ENCODE measurements at places on chromosomes 12 and 14.
A peak's percentile ranks its signal among the peaks of the same experiment; 100 is the strongest.

- no peak for DNase-seq
Measured at GRCh38 chr14:71741241-71741640, 191.0 kb upstream of the RGS6 start.

DNA sequence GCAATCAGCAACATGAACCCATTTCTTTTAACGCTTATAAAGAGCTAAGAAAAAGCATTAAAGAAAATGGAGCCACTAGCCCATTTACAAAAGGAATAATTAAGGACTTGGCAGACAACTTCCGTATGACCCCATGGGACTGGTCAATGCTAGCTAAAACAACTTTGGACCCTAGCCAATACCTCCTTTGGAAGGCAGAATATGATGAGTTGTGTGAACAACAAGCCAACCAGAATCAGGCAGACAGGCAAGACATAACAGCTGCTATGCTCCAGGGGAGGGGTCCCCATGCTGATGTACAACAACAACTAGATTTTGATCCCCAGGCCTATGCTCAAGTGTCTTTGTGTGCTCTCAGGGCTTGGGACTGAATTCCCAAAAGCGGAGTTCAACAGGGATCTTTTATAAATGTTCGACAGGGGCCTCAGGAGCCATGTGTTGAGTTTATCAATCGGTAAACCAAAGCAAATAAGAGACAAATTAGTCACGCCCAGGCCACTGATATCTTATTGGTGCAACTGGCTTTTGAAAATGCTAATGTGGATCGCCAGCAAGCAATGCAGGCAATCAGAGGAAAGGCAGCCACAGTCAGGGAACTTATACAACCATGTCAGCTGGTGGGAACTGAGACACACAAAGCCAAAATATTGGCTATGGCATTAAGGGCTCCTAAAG is 254.4 kb upstream of the DIO2 start:
- DNase-seq, result no peak

DNA sequence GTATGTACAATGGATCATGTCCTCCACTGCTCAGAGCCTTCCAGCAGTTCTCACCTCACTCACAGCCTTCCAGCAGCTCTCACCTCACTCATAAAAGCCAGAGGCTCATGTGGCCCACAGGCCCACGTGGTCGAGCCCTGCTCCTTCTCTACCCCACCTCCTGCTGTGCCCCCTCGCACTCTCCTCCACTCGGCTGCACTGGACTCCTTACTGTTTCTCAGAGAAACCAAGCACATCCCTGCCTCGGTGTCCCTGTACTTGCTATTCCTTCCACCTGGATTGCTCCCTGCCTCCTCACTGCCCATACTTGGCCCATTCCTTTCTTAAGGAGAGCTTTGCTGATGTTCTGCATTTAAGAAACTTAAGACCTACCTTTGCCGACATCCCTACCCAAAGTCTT is 219.7 kb downstream of the ZFP36L1 start:
- no peak for DNase-seq

GRCh38 chr14:36974985-36975384 is 197.4 kb downstream of the SLC25A21 start:
- no peak for DNase-seq

- no peak for DNase-seq
Measured at GRCh38 chr12:114681116-114681871, 2.7 kb downstream of the TBX3 start.

DNA sequence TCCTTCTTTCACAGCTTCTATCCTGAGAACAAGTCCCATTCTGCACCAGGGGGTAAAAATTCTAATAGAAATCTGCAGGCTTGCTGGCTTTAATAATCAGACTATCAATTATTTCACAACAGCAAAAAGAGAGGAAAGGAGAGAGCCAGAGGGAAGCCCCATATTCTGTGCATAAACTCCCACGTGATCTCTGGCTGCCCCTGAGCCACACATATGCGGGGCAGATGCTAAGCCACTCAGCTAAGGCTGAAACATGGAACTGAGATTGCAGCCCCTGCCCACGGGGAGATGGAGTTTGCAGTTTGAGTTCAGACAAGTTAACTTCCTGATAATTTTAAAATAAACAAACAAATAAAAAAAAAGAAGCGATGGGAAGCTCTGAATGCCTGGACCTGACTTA is 254.4 kb upstream of the CCDC196 start:
- no peak for DNase-seq

DNA sequence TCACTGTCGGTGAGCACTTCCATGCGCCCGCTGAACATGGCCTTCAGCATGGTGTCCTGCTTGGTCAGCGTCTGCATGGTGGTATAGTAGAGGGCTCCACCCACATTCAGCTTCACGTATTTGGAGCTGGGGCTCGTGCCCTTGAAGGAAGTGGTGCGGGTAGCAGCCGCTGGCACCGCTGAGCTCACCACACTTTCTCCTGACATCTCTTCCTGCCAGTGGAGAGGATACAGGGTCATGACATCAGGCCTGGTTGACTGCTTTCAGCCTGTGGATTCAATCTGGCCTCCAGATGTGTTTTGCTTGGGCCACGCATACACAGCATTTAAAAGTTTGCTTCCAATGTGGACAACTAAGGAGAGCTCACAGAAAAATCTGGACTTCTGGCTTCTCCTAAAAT is 7.6 kb downstream of the KCTD10 start:
- DNase-seq, result no peak

DNA sequence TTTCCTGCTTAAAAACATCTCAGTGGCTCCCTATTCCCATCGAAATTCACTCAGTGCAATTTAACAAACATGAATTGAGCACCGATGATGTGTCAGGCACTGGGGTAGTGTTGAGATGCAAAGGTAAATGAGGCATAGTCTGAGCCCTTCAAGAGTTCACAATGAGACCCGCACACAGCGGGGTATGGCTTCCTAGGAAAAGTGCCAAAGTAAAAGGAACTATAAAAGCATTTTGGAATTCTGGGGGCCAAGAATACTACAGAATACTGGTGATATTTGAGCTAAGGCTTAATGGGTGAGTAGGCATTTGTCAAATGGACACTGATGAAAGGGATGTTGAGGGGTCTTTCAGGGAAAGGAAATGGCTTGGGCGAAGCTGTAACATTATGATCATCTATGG is 315.4 kb downstream of the DPF3 start:
- no peak for DNase-seq

DNA sequence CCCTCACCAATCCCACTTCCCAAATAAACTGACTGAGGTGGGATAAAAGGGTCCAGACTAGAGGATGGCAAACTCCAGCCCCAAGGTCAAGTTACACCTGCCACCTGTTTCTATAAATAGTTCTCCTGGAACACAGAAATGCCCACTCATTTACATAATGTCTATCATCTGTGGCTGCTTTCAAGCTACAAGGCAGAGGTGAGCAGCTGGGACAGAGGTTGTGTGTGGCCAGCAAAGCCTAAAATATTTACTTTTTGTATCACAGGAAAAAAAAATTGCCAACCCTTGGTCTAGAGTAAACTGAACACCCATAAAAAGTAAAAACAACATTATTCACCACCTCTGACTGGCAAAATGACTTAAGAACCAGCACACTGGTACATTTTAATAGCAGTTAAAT is 269.4 kb downstream of the RGS6 start:
- DNase-seq, result no peak

- no peak for DNase-seq
Measured at GRCh38 chr12:45637706-45638105, 91.8 kb upstream of the ARID2 start.

DNA sequence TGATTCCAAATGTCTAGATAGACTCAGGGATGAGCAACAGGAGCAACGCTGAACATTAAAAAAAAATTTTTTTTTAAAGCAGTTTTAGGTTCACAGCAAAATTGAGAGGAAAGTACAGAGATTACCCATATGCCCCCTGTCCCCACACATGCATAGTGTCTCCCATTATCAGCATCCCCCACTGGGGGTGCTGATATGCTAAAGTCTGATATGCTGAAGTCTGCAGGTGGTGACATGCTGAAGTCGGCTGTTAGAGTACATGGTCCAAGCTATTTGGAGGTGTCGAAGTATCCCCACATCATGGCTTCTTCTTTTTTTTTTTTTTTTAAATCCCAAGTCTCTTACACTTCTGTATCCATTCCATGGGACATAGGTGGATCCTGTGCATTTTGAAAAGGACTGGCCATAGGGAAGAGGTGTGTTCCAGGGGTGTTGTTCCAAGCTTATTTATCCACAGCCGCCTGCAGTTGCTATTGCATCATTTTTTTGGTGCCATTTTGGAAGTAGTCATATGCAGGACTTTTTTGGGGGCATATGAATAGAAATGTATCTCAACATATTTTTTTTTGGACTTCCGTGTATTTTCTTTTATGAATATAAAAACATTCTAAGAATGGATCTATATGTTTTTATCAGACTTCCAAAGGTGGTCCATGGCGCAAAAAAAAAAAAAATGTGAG is 19.0 kb upstream of the MIS18BP1 start:
- no peak for DNase-seq

GRCh38 chr12:65628061-65628460 is 196.2 kb upstream of the HMGA2 start:
- DNase-seq, result no peak

- DNase-seq, result no peak
Measured at GRCh38 chr14:88143810-88144209, 138.9 kb downstream of the GPR65 start.

DNA sequence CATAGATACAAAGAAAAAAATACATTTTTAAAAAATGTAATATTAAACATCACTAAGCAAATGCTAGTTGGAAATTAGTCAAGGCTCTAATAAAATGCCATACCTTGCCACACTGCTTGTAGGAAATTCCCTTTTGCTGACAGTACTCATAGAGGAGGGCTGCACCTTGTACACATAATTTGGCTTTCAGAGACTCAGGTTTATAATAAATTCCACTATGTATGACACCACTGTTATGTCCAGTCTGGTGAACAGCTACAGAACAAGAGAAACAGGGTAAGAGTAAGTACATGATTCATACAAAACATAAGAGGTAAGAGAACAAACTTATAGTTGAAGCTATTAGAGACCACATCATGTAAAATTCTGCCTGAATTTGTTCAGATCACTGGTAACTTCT is 10.1 kb downstream of the L2HGDH start:
- DNase-seq, result no peak

DNA sequence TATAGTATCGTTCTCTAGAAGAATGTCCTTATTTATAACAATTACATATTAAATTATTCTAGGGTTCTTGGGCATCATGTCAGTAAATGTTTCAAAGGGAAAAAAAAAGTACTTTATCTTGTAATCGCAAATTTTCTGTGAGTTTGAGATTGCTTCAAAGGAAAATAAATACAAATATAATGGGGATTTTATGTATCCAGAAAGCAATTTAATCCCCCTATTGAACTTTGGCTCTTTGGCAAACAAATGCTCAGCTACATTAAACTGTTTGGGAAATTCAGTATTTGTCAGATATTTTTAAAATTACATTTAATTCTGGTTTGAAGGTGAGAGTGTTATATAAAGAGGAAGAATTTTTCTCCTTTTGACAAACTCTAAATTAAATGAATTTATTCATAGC is 8.0 kb downstream of the ACSS3 start:
- DNase-seq, result no peak

GRCh38 chr12:93098077-93098476 is 169.0 kb upstream of the EEA1 start:
- DNase-seq, result peak; percentile 61

- DNase-seq, result no peak
Measured at GRCh38 chr12:27468241-27468640, 21.7 kb downstream of the SMCO2 start.

DNA sequence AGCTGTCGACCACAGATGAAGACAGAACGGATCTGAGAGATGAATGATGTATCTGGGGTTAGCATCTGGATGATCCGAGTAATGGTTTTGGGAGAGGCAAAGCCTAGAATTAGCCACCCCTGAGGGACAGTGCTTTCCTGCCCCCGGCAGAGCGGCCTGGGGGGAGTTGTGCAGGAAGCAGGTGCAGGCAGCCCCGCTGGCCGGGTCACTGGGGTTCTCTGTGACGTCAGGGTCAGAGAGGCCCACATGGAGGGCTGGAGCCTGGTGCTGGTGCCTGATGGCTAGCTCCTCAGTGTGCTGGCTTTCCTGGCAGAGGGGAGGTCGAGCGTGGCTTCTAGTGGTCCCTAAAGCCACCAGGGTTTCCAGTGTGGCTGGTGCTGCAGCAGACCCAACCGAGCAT is 70.3 kb downstream of the ADGRD1 start:
- no peak for DNase-seq

- no peak for DNase-seq
Measured at GRCh38 chr14:81473456-81474147, 60.1 kb downstream of the SEL1L start.

DNA sequence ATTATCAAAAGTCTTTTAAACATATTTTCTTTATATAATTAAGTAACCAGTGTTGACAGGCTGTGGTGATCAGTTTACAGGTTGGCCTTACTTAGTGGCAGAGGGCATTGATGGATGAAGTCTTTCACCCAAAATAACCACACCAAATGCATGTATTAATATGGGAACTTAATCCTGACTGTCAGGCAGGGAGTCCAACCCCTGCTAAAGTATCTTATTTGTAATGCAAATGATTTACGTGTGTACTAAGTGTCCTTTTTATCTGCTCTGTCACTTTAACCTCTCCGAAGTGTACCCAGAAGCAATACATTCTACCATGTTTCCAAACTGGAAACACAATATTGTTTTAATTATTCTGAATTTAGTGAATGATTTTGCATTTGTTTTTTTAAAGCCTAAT is 1.4 kb downstream of the MYBPC1 start:
- DNase-seq, result no peak

DNA sequence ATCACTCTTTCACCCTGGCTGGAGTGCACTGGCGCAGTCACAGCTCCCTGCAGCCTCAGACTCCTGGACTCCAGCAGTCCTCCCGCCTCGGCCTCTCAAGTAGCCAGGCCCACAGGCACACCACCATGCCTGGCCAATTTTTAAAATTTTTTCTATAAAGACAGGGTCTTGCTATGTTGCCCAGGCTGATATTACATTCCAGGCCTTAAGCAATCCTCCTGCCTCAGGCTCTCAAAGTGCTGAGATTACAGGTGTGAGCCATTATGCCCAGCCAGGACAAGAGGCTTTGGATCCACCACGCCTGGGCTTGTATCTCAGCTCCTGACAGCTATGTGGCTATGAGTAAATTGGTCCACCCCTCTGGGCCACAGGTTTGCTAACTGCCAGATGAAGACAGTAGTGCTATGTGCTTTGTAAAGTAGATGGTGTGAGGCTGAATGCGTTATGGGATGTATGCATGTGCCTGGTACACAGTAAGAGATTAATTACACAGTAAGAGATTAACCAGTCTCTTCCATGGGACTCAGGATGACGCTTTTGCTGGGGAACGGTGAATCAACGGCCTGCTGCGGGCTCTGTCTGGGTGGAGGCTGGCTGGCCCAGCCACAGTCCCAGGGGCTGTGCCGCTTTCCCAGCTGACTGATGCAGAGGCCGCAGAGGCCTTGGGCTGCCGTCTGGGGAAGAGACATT is 53.3 kb upstream of the NCOR2 start:
- no peak for DNase-seq

DNA sequence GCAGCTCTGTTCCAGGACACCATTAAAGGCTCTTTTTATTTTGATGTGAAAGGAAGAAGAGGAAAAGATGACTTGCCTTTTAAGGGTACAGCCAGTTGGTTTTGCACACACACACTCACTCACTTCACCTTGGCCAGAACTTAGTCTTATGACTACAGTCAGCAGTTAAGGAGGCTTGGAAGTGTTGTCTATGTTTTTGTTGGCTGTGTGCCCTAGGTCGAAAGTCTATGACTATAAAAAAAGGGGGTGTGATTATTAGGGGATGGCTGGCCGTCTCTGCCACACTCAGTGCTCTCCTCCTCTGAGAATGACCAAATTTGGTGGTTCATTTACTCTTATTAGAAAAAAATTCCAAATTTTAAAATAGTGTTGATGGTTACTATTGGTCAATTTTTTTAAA is 139.5 kb upstream of the OTX2 start:
- no peak for DNase-seq

GRCh38 chr14:94906991-94907587 is 137.2 kb upstream of the GSC start:
- DNase-seq, result no peak

GRCh38 chr14:56241461-56241860 is 123.2 kb downstream of the PELI2 start:
- DNase-seq, result no peak
